Omental fat pad (tissue), 4 donors: ENCODE measurements at places on chromosomes 12 and 14.

- DNase-seq = no peak
Observed at GRCh38 chr12:77723308-77723707, 107.4 kb upstream of the NAV3 start.

DNA sequence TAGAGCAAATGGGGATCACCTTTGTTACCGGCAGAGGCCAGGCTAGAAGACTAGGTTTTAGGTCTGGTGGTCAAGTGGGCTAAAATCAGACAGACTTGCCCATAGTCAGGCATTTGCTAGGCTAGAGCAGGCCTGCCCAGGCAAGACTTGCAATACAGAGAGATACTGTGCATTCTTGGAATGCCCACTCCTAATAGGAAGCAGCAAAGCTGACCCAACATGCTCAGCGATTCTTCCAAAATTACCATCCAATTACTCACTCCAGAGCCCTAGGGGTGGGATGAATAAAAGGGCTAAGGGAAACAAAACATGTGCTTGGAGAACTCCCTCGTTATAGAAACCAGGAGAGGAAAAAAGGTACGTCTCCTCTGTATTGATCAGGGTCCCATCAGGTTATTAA, 187.8 kb upstream of the AMIGO2 start:
- no peak for DNase-seq

- no peak for DNase-seq
Observed at GRCh38 chr14:36556811-36557433, 25.5 kb downstream of the NKX2-8 start.

- no peak for DNase-seq
Observed at GRCh38 chr12:112063273-112063672, 45.3 kb downstream of the NAA25 start.

- DNase-seq = no peak
Observed at GRCh38 chr12:122022393-122023338, 982 bp downstream of the BCL7A start.

DNA sequence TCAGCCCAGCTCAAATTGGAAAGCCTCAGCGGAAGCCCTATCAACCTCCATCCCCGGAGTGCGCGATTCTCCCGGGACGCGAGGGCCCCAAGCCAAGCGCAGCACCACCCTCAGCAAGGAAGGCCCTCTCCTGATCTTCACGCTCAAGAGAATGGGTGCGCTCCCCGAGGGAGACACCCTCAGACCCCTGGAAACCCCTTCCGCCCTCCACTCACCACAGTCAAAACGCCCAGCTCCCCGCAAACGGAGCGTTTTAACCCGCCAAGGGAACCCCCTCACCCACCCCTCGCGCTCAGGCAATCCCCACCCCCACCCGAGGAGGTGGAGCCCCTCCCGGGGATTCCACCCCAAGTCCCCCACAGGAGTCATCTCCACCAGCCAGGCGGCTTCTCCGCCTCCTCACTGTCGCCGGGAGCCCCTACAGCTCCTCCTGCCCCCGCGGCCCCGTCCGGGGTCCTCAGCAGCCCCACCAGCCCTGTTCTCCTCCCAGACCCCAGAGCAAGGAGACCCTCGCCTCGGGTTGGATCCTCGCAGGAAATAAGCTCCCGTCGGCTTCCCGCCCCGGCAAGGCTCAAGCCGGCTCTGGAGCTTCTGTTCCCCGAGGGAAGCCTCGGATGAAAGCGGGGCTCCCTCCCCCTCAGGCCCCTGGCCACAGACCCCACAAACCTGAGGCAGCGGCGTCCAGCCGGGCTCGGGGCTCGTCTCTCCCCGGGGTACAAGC, 507 bp downstream of the BAZ2A start:
- DNase-seq = no peak

DNA sequence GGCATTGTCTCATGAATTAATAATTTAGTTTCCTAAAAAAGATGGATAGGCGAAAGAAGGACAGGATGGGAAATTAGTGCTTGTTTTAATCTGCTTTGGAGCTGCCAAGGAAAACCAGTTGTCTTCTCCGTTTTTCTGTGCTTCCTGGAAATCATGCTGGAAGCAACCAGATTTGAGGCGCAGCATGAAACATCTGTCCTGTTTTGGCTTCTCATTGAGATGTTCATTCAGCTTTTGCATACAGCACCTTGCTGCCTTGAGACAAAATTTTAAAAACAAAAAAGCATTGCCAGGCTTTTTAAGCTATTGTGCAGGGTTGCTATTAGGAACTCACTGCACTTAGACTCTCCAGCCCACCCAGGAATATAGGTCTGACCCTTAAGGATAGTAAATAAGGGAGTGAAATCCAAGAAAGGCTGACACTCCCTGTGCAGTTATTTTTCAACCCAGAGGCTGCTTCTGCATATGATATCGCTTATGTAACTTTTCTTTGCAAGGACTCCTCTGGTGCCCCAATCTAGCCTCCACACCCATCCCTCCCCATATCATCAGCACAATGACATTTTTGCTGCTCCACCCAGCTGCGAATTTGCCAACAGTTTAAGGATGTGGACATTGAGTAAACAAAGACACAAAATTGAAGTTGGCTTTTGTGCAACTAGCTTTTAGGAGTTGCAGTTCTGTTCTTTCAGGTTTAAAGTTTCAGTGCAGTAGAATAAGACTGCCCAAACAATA, 46.9 kb upstream of the MDM1 start:
- DNase-seq = no peak

GRCh38 chr12:104722601-104723534, 235.2 kb downstream of the SLC41A2 start:
- no peak for DNase-seq

DNA sequence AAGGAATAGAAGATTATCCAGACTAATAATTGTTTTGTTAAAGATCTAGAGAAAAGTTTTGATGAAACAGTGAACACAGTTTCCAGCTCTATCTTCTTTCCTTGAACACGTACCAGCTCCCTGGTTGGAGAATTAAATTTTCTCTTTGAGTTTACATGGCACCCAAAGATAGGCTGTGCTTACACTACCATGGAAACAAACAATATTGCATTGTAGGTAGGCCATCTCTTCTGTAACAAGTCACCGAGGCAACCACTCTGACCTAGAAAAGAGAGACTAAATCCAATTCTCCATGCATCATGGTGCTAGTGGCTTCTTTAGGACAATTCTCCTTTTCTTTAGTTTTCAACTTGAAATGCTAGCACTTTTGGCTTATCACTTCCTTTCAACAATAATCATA, 9.9 kb downstream of the BMAL2 start:
- no peak for DNase-seq

GRCh38 chr14:82855912-82856391, 1322.3 kb upstream of the SEL1L start:
- DNase-seq = no peak

- no peak for DNase-seq
Observed at GRCh38 chr12:68831751-68832503, 23.9 kb downstream of the MDM2 start.

- DNase-seq = no peak
Observed at GRCh38 chr12:98750511-98750910, 105.4 kb downstream of the APAF1 start.

DNA sequence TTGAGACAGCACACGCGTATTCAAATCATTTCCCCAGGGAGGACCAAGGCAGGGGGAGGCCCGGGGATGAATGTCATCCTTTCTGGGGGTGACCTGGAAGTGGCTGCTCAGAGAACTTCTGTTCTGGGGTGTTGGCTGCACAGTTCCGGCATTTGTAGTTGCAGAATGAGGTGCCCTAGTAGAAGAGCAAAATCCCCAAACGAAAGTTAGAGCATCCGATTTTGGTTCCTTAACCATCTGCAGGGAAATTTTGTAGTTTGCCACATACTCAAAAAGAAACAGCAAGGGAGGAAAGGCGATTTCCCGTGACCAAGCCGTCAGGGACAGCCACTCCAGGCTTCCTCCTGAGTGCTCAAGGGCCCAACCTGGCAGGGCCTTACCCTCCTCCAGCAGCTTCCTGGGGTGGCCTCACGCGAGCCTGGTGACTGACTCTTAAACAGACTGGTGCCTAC, 13.0 kb upstream of the TRAF3 start:
- DNase-seq = no peak

- DNase-seq = no peak
Observed at GRCh38 chr14:105168979-105169507, 467 bp upstream of the JAG2 start.

- no peak for DNase-seq
Observed at GRCh38 chr12:47408171-47408871, 297.5 kb downstream of the RPAP3 start.

DNA sequence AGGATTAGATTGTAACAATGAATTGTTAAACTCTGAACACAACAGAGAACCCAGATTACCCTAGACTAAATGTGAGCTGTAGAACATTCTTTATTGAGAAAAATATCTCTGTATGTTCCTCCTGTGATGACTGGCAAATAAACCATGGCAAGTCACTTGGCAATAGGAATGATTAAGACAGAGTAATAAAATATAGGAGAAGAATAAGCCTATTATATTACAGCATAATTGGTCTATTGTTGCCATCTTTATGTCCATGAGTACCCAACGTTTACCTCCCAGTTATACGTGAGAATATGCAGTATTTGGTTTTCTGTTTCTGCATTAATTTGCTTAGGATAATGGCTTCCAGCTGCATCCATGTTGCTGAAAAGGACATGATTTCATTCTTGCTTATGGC, 211.2 kb upstream of the AVPR1A start:
- DNase-seq = no peak

GRCh38 chr14:92093320-92093719, 13.1 kb downstream of the ATXN3 start:
- no peak for DNase-seq

DNA sequence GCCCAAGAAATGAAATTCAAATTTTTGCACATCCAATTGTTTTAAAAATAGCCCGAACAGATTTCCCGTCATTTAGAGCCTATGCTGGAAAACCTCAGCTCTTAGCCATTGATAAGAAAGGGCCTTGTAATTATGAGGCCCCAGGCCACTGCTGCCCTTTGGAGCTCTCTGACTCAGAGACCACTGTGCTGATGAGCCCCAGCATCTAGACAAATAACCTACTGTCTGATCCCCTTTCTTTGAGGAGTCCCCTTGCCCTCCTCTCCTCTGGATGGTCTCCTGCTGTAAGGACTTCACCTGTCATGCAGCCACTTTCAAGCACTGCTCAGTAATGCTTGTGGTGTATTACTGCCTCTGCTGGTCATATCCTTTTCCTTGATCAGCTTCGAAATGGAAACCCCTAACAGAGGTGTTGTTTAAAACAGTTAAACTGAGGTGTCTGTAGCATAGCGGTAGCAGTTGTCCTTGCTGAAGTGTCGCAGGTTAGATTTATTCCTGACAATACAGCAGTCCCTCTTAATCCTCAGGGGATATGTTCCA, 159.9 kb upstream of the SRRM4 start:
- no peak for DNase-seq

DNA sequence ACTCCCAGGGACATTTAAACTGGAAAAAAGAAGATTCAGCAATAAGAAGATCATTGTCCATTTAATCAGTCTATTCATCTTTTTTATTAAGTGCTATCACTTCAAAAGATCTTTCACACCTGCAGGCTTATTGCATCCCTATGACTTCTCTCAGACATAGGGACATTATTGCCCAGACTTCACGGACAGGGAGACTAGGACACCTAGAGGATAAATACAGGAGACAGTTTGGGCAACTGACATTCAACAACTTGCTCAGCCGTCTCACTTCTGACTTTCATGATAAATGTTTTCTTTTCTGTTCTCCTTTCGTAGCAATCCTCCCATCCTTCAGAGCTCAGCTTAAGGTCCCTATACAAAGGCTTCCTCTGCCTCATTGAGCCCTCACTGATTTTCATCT, 84.3 kb downstream of the TMEM30B start:
- no peak for DNase-seq

GRCh38 chr12:84730561-84731162, 181.9 kb downstream of the SLC6A15 start:
- DNase-seq = no peak

- DNase-seq = no peak
Observed at GRCh38 chr12:82973592-82973991, 286.9 kb downstream of the TMTC2 start.

DNA sequence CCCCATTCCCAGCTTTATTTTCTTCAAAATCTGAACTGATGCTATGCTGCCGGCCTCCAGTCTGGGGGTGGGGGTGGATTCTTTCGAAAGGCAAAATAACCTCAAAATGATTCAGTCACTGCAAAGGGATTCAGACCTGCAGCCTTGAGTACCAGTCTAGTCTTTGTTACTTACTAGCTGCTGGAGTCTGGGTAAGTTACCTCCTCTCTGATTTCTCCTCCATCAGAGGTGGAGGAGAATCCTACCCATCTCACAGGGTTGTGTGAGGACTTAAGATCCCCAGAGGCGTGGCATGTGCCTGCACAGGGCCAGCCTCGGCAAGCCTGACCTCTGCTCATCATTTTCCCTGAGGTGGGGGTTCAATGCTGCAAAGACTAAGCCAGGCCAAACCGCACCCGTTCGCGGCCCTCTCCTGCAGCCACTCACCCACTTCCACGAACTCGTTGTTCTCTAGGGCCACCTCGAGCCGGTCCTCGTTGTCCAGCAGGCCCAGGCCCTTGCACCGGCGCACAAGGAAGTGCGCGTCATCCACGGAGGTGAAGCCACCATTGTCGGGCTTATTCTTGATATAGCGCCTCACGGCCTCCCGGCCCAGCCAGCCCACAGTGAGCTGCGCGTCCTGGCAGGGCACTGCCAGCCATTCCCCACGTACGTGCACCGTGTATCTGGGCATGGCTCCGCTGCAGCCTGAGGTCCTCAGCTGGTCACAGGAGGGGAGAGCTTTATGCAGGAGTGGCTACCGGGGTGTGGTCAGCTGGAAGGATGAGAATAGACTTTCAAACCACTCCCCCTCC, 709 bp downstream of the HAL start:
- DNase-seq = no peak
